ENCODE measurements at places on chromosomes 2 and 18.
A peak's percentile ranks its signal among the peaks of the same experiment; 100 is the strongest.

GRCh38 chr2:7952046-7952745 is 729.7 kb upstream of the ID2 start:
- no peak for DNase-seq

DNA sequence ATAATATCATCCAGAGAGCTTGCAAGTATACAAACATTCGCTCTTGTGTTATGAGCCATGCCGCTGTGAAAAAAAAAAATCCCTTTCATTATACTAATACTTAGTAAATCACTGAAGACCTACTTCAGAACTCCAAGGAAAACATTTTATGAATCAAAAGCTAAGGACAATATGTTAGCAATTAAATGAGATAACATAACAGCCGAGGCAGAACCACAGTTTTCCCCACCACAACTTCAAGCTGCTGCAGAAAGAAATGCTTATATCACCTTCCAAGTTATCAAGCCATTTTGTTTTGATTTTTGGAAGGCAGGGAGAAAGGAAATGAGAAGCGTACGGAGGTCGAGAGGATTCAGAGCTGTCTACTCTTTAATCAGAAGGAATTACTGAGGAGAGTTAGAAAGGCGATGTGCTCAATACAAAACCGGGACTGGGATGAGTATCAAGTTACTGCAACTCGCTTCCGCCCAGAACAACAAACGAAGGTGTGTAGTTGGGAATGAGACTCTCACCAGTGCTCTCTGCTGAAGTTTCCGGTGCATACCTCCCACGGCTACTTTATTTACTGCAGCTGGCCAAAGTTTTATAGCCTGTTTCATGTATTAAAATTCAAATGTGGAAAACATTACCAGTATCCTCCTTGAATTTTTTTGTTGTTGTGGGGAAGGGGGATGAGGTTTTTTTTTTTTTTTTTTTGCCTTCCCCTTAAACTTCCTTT is 292.2 kb upstream of the CCDC68 start:
- no peak for DNase-seq

GRCh38 chr2:40395169-40396073 is 56.5 kb downstream of the SLC8A1 start:
- DNase-seq: no peak

DNA sequence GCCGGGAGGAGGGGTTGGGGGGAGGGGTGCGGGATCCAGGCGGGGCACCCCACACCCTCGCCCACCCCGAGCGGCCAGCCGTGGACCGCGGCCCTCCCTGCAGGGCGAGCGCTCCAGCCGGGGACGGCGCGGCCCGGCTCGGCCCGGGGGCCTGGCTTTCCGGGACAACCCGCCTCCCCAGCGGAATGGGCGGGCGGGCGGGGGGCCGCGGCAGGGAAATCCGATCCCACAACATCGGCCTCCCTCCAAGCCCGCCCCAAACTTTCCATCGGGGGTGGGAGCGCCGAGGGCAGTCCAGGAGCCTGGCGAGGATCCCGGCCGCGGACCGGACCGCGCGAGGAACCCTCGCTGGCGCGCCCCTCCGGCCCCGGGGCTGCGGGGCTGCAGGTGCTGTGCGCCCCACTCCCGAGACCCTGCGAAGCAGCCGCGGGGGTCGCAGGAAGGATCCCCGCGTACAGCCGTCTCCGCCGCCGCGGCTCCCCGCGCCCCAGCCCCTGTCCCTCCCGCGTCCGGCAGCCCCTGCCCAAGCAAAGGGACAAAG is 529 bp downstream of the SEMA4C start:
- DNase-seq: peak; percentile 54

GRCh38 chr2:152620208-152620607 is 97.1 kb downstream of the PRPF40A start:
- no peak for DNase-seq

DNA sequence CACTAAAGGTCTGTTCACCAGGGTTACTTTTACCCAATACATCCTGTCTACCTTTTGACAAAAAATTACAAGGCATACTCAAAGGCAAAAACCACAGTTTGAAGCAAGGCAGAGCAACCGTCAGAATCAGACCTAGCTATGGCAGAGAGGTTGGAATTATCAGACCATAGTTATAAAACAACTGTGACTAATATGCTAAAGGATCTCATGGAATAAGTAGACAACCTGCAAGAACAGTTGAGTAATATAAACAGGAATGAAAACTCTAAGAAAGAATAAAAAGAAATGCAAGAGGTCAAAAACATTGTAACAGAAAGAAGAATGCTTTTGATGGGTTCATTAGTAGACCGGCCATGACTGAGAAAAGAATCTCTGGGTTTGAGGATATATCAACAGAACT is 318.8 kb upstream of the KCNH7 start:
- no peak for DNase-seq

GRCh38 chr18:36688020-36688965 is 140.5 kb downstream of the TPGS2 start:
- DNase-seq: peak; percentile 78

GRCh38 chr2:59540864-59541263 is 1012.6 kb downstream of the BCL11A start:
- no peak for DNase-seq

GRCh38 chr18:28973324-28973723 is 796.4 kb upstream of the CDH2 start:
- no peak for DNase-seq

DNA sequence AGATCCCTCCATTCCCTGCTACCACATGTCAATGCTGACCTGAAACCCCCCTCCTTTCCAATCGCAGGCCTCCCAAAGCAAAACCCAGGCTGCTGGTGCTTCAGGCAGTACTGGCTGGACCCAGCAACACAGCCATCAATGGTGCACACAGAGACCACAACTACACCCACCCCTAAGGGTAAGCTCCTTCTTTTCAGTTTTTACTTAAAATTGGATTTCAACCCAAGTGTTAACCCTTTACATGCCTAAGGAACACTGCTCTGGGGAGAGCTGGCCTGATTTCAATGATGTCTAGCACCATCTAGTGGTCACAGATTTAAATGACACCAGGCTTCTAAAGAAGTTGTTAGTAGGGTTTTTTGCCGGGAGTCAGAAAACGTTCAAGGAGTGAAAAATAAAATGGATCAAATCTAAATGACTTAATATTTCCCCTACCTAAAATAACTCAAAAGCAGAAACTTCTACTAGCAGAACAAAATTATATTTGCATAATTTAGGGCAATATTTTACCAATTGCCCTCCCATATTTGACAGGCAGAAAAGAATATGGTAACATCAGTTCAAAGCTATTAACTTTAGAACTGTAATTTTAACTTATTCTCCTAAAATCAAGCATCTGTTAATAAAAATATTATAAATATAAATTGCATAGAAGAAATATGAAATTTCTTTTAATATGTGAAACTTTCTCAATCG is 24.6 kb downstream of the FECH start:
- DNase-seq: peak; percentile 35

DNA sequence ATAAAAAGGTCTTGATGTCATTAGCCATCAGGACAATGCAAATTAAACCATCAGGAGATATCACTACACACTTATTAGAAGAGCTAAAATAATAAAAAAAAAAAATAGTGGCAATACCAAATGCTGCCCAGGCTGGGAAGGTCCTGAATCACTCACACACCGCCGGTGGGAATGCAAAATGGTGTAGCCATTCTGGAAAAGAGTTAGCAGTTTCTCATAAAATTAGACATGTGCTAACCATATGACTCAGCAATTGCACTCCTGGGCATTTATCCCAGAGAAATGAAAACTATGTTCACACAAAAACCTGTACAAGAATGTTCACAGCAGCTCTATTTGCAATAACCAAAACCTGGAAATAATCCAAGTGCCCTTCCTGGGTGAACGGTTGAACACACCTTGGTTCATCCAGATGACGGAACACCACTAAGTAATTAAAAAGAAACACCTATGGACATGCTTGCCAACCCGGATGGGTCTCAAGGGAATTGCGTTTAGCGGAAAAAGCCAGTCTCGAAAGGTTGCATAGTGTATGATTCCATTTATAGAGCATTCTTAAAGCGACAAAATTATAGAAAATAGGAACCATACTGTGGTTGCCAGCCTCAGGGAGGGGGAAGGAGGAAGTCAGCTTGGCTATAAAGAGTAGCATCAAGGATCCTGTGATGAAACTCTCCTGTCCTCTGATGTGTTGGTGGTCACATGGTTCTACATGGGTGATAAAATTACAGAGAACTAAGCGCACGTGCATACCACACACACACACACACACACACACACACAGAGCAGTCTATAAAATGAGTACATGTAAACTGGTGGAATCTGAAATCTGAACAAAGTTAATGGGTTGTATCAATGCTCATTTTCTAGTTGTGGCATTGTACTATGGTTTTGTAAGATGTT is 4.6 kb downstream of the MBP start:
- no peak for DNase-seq

- DNase-seq: no peak
Observed at GRCh38 chr2:229048134-229048533, 223.0 kb downstream of the PID1 start.

GRCh38 chr2:163604941-163605555 is 130.8 kb downstream of the FIGN start:
- DNase-seq: no peak

GRCh38 chr18:26813043-26813442 is 52.5 kb downstream of the AQP4 start:
- DNase-seq: peak; percentile 45

DNA sequence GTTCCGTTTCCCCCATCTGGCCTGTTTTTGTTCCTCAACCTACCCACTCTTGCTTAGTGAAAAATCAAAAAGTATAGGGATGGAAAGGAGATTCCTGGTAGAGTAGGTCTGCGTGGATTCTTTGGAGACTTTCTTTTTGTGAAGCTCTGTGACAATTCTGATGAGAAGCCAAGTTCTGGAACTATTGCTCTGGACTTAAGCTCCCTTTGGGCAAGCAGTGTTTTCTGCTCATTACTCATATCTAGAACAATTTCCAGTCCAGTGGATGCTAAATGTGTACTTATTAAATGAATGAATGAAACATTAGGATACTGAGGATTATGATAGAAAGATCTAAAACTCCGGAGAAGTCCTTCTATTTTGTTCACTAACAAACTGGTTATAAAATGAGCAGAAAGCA is 76.5 kb downstream of the SOCS6 start:
- no peak for DNase-seq

Measured in endothelial cell (in vitro differentiated cells).